ENCODE measurements at places on chromosomes 1 and 21. TPM values are rescaled to one million over a fixed set of nuclear protein-coding genes. Genes with fewer than 3 reads are reported as not detected.

USH2A gene
- total RNA-seq, result not detected

OR2T2 gene
- total RNA-seq, result not detected

GRCh38 chr1:185033686-185034085, 11.7 kb upstream of the RNF2 start:
- DNase-seq, result no peak

KIAA0040 gene
- total RNA-seq, result not detected

DNA sequence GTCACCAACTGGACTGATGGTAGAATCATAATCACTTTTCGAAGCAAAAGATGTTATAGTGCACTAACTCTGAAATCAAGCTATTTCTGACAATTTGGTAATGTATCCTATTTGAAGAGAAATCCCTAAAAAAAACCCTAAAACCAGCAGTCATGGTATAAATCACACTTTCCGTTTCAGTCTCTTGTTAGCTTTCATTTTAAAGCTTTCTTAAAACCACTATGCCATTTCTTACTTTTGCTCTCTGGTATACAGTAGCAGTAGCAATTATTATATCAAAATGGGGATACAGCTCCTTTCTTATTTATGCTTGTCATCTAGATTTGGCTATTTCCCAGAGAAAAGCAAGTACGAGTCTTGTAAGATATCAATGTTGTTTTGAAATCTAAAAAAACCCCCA, 323.3 kb downstream of the KCTD3 start:
- DNase-seq, result no peak

LHX8 gene
- total RNA-seq, result not detected
